ENCODE measurements at places on chromosomes 16 and 17.

GRCh38 chr17:75720656-75721462 is at the start of gene ITGB4:
TSS of gene ITGB4 (plus strand) at chr17:75721459. CDS start at chr17:75724704, 3,245 bp downstream.
- DNase-seq, result peak; percentile 53

DNA sequence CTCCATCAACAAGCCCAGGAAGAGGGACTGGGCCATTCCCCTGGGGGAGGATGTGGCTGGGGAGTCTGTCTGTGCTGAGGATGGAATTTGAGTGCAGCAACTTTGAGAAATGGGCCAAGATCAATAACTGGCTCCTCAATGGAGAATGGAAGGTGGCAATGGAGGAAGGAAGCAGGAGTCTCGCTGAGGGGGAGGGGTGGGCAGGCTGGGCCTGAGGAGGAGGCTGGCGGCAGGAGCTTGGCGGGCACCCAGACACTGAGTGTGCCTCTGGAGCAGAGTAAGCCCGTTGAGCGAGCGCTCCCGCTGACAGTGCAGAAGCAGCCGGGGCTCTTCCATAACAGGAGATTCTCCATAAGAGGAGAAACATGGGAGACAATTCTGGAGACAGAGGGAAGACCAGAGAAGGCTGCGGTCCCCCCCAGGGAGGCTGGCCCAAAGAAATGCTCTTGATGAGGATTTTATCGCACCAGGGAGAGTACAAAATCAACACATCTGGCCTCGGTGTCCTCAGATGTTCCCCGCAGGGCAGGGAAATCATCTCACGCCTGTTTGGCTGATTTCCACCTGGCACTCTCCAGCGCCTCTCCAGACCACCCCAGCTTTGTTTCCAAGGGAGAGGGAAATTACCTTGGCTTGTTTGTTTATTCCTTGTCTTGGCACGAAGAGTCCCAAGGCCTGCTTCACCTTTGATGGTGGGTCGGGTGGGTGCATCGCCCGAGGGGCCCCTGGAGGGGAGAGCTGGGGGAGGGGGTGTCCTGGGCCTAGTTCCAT is 2.8 kb upstream of the MMP15 start:
- DNase-seq, result no peak

GRCh38 chr16:35792516-35793285 is 2333.3 kb downstream of the TP53TG3F start:
- no peak for DNase-seq

DNA sequence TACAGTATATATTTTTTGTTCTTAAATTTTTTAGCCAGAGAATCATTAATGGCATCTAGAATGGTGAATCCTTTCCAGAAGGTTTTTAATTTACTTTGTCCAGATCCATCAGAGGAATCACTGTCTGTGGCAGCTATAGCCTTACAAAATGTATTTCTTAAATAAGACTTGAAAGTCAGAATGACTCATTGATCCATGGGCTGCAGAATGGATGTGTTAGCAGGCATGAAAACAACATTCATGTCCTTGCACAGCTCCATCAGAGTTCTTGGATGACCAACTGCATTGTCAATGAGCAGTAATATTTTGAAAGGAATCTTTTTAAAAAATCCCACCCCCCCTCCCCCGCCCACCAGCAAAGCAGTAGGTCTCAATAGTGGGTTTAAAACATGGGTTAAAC is 51.4 kb downstream of the CACNG1 start:
- no peak for DNase-seq

- DNase-seq, result no peak
Measured at GRCh38 chr17:37432671-37433070, 26.0 kb downstream of the TADA2A start.

GRCh38 chr17:50507871-50508572 is at the start of gene MYCBPAP:
TSS of gene MYCBPAP (plus strand) at chr17:50508439. CDS start at chr17:50508675, 236 bp downstream.
- DNase-seq, result peak; percentile 86
